ENCODE measurements at places on chromosomes 6 and 20.

GRCh38 chr6:12442455-12442854 lies 152.3 kb downstream of the EDN1 start:
- DNase-seq = no peak

- DNase-seq = no peak
Observed at GRCh38 chr6:24228681-24229255, 102.8 kb downstream of the NRSN1 start.

GRCh38 chr6:29227235-29227634 lies 56.5 kb downstream of the OR2J2 start:
- no peak for DNase-seq

DNA sequence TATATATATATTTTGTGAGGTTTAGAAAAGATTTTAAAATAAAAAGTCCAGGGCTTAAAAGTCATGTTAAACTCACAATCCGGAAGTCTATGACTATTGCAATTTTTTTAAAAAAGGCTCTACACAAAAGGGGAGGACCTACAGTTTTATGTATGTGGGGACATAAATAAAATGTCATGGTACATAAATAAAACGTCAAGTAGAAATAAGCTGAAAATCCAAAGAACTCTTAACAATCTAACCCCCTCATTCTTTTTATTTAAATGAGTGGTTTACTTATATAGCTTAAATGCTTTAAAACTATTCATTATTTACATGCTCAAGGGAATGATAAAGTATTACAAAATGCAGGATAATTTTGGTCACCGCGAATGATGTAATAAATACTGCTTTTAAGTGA lies 36.2 kb downstream of the STX7 start:
- no peak for DNase-seq

DNA sequence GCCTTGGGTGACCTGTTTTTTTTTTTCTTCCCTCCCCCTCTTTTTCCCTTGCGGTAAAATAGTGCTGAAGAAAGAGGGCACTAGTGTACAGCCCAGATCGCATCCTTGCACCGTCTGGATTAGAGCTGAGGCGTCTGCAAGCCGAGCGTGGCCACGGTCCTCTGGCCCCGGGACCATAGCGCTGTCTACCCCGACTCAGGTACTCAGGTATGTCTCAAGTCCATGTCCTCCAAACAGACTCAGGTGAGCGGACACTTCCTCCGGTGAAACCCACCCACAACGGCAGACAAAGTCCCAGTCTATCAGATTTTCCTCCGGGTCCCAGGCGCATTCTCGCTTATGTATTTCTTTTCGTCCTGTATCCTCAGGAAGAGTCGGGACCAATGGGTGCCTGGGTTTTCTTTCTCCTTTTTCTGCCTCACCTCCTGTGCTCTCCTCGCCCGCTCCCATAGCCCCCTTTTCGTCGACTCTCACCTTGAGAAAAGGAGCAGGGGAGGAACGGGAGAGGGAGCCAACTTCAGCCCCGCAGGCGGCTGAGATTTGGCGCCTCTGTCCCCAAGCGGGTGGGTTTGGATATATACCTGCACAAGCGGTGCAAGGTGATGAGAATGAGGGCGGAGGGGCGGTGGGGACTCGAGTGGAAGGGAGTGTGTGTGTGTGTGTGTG lies 1.1 kb upstream of the GRM1 start:
- no peak for DNase-seq

DNA sequence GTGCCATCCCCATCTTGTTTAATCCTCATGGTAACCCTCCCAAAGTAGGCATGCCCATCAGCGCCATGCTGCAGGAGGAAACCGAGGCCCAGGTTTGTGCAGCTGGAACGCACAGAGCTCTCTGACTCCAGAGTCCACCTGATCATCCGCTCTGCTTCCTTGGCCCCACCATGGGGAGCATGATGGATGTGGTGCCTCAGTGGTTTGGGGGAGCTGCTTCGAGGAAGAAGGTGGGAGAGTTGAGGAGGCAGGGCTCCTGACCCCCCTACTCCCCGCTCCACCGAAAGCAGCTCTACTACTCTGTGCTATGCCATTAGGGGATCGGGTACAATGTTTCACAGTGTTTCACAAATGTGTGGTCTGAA lies 52.2 kb downstream of the TGM2 start:
- no peak for DNase-seq

- no peak for DNase-seq
Observed at GRCh38 chr6:133236932-133237331, 4.2 kb upstream of the EYA4 start.

GRCh38 chr20:8740265-8740664 lies 328.6 kb upstream of the PLCB4 start:
- DNase-seq = no peak

DNA sequence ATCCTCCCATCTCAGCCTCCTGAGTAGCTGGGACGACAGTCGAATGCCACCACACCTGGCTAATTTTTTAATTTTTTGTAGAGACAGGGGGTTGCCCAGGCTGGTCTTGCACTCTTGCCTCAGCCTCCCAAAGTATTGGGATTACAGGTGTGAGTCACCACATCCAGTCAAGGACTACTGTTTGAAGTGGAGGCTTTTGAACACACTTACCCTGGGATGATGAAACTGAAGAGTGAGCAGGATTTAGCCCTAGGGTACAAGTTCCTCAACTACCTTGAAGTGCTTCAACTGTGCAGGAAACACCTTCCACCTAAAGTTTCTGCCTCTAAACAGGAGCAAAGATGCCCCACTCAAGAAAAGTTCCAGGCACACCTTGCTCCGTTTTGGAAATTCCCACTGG lies 15.7 kb upstream of the PARD6B start:
- no peak for DNase-seq

GRCh38 chr6:111784433-111784832 lies 88.8 kb downstream of the FYN start:
- no peak for DNase-seq

DNA sequence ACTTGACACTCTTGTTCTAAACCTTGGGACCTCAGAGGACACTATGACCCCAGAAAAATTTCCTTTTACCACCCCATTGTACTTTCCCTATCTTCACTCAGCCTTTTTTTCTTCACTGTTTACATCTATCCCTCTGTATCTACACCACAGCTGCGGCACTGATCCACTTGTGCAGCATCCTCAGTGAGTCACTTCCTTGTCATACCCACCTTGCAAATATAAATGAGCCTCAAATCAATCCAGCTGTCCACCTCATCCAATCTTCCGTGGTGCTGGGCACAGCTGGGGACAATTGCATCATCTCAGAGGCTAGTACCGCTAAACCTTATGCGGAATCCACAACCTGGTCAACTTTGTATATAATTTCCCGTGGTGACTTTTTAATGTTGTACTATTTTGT lies 710.5 kb downstream of the QKI start:
- no peak for DNase-seq

GRCh38 chr20:4502756-4503155 lies 219.0 kb upstream of the PRND start:
- no peak for DNase-seq

- DNase-seq = no peak
Observed at GRCh38 chr6:39812496-39812852, 20.3 kb downstream of the DAAM2 start.

GRCh38 chr6:163565140-163565539 lies 150.6 kb downstream of the QKI start:
- no peak for DNase-seq

GRCh38 chr6:72769459-72770125 lies 147.7 kb downstream of the KCNQ5 start:
- no peak for DNase-seq

DNA sequence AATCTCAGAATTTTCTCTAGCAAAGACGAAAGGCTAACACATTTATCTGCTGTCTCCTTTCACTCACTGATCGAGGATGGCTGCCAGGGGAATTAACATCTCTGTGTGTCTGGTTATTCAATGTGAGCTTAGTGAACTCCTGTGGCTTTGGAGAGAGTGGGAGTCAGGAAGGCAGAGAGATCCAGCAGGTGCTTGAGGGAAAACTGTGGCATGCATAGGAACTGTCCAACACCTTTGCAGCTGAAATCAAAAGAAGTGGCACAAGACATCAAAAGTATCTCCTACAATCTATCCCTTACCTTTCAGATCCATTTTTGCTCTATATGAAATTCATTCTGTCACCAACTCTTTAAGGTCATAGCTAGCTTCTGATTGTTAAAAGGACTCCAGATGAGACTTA lies 11.8 kb upstream of the FAM184A start:
- DNase-seq = no peak

DNA sequence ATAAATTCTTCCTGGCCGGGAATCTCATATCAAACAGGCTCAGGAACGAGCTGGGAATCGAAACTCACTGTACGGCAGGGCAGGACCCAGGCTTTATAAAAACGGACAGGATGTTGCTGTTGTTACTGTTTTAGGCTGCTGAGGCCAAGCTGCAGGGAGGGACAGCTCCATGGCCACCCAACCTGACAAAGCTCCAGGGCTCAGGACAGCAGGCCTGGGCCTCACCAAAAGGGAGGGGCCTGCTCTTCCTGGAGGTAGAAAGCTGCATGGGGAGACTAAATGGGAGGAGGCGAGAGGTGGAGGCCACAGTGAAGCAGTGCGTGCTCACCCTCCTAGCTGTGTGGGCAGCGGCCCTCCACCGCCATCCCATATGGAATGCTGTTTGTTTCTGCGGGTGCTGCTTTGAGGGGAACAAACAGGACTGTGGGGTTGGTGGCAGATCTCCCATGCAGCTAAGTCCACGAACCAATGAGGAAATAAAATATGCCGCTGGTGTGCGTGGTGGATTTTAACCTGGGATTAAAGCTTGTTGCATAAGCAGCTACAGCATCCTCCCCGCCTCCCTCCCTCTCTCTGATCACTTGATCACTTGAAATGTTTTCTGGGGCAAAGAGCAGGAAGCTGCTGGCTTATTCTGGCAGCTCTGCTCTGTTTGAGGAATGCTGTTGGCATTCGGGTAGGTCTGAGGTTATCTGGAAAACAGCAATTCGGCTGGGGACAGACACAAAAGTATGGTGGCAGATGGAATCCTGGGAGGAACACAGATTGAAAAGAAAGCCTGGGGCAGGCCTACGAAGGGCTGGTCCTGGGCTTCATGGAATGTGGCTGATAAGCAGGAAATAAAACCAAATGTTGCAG lies 2.4 kb upstream of the ZMYND8 start:
- no peak for DNase-seq

GRCh38 chr20:36181934-36182603 lies 27.5 kb downstream of the EPB41L1 start:
- no peak for DNase-seq

DNA sequence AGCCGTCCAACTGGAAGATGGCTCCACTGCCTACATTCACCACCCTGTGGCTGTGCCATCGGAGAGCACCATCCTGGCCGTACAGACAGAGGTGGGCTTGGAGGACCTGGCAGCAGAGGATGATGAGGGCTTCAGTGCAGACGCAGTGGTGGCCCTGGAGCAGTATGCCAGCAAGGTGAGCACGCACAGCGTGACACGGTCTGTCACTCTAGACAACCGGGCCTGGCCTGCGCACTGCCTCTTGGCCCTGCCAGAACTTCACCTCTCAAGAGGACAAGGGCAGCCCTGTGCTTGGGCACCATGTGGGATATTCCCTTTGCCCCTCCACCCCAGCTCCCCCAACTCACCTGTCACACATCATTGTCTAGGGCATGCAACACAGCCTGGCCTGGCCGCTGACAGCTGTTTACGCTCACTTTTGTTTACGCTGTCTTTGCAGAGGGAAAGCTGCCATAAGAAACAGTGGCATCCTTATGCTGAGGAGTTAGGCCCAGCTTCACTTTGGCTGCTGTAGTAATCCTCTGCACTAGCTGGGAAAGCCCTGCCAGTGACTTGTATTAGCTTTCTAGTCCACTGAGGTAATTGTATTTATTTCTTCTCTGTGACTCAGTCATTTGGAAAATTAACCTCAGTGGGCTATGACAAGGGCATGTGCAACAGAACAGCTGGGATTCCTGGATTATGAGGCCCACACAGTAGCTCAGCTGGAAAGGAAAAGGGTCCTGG lies 9.8 kb upstream of the DEF6 start:
- DNase-seq = no peak

GRCh38 chr20:57693670-57694329 lies 16.0 kb downstream of the PMEPA1 start:
- no peak for DNase-seq

- no peak for DNase-seq
Observed at GRCh38 chr20:40393197-40394079, 295.6 kb downstream of the MAFB start.

GRCh38 chr6:25842526-25842925 lies 10.7 kb upstream of the SLC17A1 start:
- no peak for DNase-seq

DNA sequence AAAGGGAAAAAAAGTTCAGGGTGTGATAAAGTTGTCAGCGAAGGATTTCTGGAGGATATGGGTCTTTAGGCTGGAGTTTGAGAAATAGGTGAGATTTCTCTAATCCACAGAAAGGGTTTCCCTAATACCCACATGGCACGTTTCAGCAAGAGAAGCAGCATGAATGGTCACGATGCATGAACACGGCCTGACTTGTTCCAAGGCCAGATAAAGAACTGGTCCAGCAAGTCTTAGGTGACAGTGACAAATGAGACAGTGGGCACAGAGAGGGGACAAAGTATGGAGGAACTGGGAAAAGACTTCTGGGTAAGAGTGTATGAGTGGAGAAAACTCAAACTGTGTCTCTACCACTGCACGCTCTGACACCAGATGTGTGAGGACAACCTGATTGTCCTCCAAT lies 262.0 kb upstream of the FOXQ1 start:
- DNase-seq = no peak

All from stimulated activated CD8-positive, alpha-beta memory T cell treated with anti-CD3 and anti-CD28 coated beads, Interleukin-4, amount 100 ng/mL, for 1 hour (primary cell).